ENCODE measurements at places on chromosomes 2 and 18.
A peak's percentile ranks its signal among the peaks of the same experiment; 100 is the strongest.

GRCh38 chr18:5515011-5515784 lies 28.6 kb downstream of the EPB41L3 start:
- DNase-seq = no peak

DNA sequence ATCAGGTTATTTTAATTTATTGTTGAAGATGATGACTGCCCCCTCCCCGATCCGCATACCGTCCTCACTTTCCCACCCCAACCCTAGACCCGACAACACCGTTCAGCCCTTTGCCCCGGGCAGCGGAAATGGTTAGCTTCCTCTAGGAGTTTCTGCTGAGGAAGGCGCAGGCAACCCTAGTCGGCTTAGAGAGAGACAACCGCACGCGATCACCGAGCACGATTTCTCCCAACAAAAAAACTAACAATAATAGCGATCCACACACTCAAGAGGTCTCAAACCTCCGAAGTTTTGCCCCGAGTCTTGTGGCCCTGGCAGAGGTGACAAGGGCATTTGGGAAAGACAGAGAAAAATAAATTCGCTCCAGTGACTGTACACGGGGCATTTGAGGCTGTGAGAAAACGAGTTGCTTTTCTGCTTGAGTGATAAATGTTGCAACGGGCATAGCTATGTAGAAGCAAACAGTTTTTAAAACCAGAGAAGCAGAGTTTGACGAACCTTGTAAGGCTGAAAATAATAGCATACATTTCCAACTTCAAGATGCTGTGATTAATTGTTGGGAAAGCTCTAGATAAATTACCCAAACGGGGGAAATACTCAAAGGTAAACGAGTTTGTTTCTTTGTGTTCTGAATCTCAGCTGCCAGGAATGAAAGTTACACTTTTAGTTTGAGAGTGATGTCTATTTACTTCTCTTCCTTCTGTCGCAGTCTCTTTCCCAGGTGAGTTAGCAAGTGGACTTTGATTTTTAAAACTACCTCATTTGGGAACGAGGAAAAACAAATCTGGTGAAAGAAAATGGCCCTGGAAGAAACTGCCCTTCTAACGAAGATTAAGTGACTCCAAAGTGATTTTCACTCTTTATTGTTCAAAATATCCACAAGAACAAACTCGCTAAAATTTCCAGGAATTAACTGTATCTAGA lies 11.0 kb upstream of the SIX3 start:
- DNase-seq = no peak

- no peak for DNase-seq
Measured at GRCh38 chr2:165811592-165812370, 17.7 kb upstream of the GALNT3 start.

DNA sequence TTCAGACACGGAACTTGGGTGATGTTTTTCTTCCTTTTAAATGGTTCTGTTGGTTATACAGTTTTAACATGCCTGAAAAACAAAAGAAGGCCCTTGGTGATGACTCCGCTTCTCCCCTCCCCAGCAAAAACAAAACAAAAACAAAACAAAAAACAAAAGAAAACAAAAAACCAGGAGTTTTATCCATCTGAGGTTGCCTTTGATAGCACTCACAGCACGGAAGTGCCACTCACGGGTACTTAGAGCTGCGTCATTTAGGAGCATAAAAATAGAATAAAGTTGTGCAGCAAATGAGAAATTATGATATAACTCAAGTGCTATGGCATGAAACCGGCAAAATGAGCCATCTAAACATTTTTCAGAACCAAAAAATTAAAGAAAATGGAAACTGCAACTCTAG lies 57.7 kb downstream of the ZEB2 start:
- no peak for DNase-seq

DNA sequence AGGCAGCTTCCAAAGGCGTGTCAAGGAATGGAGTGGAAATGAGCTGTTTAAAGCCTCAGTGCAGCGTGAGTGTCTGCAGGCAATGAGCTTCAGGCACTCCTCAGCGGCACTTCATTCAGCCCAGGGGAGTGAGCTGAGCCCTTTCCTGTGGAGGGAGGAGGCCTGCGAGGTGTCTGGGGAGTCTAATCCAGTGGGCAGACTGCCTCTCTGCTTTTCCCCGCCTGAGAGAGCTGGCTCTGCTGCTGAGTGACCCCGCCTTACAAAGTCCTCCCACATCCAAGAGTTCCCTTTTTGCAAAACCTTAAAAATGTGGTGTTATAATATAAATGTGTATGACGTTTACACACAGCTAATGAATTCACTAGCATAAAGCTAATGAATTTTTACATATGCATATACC lies 7.0 kb upstream of the LDLRAD4 start:
- DNase-seq = no peak

DNA sequence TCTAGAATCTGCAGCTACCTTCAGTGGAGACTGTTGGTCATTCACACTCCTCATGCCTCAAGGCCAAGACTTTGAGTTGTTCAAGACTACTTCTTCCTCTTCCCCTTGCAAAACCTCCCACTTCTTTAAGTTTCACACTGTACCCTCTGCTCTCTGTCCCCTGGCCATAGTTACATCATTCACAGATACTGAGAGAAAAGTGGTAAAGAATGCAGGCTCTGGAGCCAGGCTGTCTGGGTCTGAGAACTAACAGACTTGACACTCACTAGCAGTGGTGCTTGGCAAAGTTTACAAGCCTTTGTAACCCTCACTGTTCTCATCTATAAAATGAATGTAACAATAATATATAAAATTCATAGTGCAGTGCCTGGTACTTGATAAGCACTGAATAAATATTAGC lies 61.8 kb downstream of the CDH20 start:
- no peak for DNase-seq

DNA sequence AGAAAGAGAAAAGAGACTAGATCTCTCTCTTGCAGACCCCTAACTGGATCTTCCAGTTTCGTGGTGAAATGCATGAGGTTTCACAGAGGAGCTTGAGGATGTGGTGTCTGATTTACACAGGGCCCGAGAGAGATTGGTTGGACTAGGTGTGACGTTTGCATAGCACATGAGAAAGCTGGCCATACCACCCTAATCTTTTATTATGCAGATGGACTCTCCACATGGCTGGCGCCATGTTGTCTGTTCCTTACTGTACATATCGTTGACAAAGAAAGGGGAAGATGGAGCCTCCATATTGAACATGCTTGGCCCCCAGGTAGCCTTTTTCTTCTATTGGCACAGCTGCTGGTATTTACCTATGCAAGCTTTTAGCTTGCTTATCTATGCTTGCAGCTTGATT lies 27.5 kb upstream of the PGAP1 start:
- no peak for DNase-seq

DNA sequence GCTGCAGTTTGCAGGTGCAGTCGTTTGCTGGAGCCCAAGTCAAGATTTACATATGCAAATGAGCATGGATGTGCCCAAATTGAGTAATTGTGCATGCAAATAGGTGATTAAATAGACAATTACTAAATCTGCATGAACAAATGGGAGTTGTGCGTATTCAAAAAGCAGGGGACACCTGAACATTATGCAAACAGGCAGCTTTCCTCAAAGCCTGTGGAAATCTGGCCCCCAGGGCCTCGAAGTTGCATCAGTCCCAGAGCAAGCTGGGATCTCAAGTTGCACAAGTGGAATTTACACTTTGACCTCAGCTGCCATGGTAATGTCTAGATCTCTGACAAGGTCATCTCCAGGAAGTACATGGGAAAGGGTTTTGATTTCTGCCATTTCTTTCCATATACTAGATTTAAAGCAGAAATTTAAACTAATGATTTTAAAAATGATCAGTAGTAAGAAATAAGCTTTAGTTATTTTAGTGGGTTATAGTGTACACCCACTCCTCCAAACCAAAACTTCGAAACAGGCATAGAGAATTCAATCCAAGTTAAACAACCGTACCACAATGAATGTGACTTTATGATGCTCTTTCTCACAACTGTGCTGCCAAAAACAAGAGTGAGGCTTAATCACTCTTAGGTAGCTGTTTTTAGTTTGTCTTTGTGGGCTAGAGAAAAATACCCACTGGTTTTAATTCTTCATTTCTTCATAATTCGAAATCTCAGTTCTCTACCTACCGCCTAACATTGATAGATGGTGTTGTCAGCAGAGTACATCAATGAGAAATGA lies 110.7 kb downstream of the RND3 start:
- peak; percentile 2 for DNase-seq

DNA sequence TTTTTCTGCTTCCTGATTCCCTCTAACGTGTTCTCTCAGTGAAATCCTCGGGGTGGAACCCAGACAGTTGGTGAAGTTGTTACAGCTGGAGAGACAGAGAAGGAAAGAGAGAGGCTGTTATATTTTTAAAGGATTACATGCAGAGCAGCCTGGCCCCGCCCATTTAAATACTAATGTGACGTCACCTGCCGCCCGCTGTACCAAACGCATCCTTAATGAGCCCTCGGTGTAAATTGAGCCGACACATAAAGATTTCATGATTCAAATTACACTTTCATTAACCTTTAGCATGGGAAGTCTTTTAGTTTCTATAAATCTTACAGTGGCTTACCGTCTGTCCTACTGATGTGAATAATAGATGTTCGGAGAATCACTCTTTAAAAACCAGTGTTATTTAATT lies 164.0 kb upstream of the SIX3 start:
- no peak for DNase-seq

GRCh38 chr18:56172527-56172926 lies 465.9 kb downstream of the TXNL1 start:
- DNase-seq = no peak

- DNase-seq = no peak
Measured at GRCh38 chr18:76453057-76453561, 41.9 kb downstream of the ZNF516 start.

DNA sequence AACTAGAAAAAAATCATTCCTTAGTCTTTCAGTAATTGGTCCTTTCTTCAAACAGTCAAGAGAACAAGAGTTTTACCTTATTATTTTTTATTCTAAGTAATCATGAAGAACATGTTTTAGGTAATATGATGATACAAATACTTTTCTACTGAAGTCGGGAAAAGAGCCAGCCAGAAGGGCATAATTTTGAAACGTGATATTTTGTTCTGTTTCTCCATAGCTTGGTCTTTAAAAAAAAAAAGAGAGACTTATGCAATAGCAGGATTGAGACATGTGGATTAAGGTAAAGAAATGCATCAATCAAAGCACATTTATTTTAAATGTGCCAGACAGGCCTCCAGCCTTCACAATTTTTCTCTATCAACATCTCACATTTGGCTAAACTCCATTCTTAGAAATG lies 1016.8 kb downstream of the CNTNAP5 start:
- no peak for DNase-seq

DNA sequence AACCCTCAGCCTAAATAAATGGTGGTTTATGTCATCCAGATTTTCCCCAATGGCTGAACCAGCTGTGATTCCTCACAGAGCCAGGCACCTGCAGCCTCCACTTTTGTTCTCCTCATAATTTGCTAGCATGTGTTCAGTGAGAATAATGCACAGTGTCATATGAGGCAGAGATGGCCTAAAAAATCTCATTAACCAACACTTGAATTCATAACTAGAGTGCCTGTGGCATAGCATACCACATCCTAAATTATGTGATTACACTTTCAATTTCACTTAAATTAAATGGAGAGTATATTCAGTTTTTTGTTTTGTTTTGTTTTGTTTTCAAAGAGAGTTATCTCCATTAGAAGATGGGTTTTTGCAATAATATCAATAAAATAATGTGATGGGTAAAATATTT lies 488.0 kb downstream of the CBLN2 start:
- no peak for DNase-seq

DNA sequence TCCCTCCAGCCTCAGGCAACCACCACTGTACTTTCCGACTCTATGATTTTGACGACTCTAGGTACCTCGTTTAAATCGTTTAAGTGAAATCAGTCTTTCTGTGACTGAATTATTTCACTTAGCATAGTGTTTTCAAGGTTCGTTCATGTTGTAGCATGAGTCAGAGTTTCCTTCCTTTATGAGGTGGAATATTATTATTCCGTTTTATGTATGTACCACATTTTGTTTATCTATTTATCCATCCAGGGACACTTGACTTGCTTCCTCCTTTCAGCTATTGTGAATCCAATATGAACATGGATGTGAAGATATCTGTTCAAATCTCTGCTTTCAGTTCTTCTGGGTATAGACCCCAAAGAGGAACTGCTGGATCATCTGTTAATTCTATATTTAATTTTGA lies 19.1 kb downstream of the IL1R2 start:
- DNase-seq = no peak

GRCh38 chr2:71263386-71263785 lies 36.5 kb upstream of the PAIP2B start:
- DNase-seq = no peak

- peak; percentile 35 for DNase-seq
Measured at GRCh38 chr2:219104107-219105035, 43.6 kb upstream of the IHH start.

DNA sequence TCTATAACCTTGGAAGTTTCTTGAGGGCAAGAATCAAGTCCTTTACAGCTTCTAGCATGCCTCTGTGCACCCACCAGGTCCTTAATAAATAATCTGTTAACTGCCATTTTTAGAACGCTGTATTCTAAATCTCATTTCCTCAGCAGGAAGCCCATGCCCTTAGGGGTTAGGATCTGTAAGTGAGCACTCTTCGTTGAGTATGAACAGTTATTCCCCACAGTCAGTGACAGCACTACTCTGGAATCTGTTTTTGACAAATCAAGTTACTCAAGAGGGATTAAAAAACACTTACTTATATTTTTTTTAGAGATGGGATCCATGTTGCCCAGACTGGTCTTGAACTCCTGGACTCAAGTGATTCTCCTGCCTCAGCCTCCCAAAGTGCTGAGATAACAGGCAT lies 14.6 kb downstream of the PAIP2B start:
- no peak for DNase-seq

DNA sequence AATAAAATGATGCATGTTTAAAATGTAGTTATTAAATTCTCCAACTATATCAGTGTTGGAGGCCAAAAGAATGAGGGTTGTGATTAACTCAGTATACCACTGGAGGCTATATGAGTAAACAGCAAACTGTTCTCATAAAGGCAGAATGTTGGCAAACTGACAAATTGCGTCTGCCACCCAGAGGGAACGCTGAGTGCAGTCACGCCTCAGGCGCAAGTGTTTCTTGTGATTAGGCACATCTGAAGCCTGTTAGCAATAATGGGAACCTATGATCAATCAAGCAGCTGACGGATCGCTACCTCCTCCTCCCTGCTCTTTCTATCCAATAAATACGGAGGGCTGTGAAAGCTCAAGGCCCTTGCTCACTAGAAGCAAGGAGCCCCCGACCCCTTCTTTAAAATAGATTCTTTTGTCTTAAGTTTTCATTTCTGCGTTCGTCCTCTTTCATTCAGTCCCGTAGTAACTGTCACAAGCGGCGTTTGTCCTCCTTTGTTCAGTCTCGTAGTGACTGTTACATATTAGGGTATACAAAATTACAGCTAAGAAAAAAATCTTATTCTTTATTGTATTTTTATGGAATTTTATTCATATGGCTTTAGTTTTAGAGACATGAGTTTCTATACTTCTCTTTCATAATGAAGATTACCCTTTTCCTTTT lies 16.3 kb upstream of the RMND5A start:
- no peak for DNase-seq

DNA sequence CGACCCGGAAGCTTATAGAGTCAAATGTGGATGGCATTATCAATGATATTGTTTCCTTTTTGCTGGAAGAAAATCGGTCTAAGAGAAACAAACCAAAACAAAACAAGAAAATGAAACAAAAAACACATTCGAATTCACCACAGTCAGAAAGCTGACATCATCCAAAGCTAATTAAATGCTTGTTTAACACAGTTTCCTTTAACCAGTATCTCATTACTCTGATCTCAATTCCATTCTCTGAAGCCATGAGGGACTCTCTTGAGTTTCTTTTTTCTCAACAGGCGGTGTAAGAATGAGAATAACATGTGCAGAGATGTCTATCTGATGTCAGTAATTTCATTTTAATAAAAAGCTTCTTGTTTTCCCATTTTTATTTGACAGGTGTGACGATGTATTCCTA lies 1448.3 kb upstream of the DDX18 start:
- DNase-seq = no peak

GRCh38 chr2:17790536-17790935 lies 25.7 kb upstream of the MSGN1 start:
- no peak for DNase-seq
